Caco-2 (cell line): ENCODE measurements at places on chromosomes 16 and 17.

- DNase-seq: no peak
Measured at GRCh38 chr16:87847785-87848675, 21.3 kb downstream of the SLC7A5 start.

DNA sequence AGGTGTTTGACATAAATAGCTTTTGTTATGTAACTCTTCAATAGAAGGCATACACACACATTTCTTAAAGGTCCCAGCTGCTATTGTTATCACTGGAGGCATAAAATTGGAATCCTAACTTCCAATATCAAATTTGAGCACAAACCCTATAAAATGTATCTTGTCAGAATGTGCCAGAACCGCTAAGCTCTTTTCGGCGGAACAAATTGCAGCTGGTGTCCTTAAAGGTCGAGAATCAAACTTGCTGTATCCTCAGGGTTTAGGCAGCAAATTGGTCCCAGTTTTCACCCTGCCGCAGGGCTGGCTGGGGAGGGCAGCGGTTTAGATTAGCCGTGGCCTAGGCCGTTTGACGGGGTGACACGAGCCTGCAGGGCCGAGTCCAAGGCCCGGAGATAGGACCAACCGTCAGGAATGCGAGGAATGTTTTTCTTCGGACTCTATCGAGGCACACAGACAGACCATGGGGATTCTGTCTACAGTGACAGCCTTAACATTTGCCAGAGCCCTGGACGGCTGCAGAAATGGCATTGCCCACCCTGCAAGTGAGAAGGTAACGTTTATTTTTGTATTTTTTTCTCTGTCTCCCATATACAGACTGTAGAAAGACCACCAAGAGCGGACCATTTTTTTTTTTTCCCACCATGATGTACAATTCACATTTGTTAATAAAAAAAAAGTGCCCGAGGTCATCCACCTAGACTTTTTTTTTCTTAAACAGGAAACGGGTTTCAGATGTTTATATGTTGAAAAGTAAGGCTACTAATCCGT, 297.1 kb downstream of the IRF8 start:
- peak; percentile 64 for DNase-seq

- no peak for DNase-seq
Measured at GRCh38 chr17:6572972-6573370, 16.6 kb upstream of the PITPNM3 start.

DNA sequence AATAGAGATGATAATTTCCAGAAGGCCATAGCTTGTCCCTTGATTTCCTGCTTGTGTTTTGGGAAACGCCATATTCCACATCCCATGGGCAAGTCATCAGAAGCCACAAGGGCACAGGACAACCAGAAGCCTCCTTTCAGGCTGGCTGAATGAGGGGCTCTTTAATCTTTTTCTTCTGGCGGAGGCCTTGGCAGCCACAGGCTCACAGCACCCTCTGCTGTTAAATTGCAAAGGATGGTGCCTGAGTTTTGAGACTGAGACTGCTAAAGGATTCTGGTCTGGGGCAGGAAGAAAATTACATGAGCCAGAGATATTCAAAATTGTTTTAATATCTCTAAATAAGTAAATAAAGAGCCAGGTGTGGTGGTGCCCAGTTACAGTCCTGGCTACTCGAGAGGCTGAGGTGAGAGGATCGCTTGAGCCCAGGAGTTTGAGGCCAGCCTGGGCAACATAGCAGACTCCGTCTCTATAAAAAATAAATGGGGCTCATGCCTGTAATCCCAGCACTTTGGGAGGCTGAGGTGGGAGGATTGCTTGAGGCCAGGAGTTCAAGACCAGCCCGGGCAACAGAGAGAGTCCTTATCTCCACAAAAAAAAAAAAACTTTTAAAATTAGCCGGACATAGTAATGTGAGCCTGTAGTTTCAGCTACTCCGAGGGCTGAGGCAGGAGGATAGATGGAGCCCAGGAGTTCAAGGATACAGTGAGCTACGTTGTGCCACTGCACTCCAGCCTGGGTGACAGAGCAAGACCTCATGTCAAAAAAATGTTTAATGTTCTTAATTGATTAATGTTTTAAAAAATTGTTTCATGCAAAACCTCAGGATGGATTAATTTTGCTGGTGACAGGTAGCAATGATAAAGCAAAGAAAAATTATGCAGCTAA, 26.3 kb downstream of the AARSD1 start:
- peak; percentile 72 for DNase-seq
